ENCODE measurements at places on chromosomes 2 and 18.

- no peak for DNase-seq
These were observed 582 bp downstream of the RIOK3 start for GRCh38 chr18:23453680-23454058.

- DNase-seq = no peak
These were observed 59.5 kb downstream of the TMEM131 start for GRCh38 chr2:97936199-97936598.

GRCh38 chr18:78558948-78559347 is 420.7 kb upstream of the SALL3 start:
- DNase-seq = no peak

DNA sequence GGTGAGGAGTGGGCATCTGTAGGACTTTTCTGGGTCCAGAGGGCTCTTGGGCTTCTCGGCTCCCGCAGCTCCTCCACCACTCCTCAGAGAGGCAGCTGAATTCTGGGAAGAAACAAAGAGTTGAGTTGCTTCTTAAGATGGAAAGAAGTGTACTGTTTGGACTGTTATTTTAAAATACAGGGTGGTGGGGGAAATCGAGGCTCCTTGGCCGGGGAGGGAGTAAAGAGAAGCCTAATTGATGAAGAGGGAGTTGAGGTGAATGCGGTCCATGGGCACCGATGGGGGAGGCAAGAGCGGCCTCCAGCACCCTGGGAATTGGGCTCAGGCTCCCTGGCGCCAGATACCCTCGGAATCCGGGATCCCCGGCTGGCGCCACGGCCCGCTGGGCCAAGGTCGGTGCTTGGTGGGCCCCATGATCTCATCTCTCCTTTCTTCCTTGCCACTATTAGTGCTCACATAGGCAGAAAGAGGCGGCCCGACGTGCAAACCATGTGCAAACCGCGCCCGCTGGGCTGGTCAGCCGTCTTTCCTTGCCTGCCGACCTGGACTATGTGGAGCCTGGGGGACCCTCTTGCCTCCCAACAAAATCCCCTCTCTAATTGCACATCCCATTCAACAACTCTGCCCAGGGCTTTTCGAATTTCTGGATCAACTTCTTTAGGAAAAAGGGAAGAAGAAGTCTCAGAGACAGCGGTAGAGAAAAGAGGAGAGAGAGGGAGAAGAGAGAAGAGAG is 604 bp upstream of the SIX3 start:
- no peak for DNase-seq

- DNase-seq = no peak
These were observed 61.4 kb upstream of the RNF152 start for GRCh38 chr18:61954096-61954746.

DNA sequence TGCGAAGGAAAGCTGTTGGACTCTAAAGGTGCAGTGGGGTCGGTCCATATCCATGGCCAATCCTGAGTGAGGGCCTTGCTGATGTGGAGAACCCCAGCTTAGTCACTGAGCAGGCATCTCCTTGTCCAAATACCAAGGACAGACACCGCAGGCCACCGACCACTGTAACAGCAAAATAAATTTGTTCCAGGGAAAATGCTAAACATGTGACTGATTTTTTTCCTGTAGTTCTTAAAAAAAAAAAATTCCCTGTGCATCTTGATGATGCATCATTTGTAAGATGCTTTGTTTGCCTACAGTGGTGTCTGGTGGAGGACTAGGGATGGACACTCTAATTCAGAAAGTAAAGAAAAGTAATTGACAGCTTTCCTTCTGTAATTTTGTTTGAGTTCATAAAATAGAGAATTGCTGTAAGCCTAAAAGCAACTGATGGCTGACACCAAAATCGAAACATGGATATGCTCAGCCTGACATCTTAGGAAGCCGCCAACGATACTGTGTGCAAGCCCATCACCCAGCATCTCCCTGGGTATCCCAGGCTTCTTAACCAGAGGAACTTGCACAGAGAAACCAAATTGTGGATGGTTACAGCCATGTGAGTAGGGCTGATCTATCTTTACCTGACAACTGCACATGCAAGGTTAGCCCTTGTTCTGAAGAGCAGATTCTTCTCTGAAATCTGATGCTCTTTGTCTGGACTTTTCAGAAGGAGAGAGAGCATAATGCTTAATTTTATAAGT is 188.6 kb downstream of the ARL4C start:
- DNase-seq = no peak

- no peak for DNase-seq
These were observed 53.4 kb downstream of the FHOD3 start for GRCh38 chr18:36350839-36351469.

DNA sequence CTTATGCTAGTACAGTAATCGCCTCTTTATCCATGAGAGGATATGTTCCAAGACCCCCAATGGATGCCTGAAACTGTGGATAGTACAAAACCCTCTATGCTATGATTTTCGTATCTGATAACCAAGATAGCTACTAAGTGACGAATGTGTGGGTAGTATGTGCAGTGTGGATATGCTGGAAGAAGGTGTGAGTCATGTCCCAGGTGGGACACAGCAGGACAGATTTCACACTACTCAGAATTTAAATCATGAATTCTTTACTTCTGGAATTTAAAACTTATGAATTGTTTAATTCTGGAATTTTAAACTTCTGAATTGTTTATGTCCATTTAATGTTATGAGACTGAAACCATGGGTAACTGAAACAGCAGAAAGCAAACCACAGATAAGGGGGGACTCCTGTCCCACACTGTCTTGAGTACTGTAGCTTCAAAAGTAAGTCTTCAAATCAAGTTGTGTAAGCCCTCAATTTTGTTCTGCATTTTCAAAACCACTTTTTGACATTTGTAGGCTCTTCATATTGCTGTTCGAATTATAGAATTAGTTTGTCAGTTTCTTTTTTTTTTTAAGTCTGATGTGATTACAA is 116.0 kb downstream of the LTBP1 start:
- no peak for DNase-seq

- no peak for DNase-seq
These were observed 558.3 kb downstream of the TNS1 start for GRCh38 chr2:217444509-217444908.

DNA sequence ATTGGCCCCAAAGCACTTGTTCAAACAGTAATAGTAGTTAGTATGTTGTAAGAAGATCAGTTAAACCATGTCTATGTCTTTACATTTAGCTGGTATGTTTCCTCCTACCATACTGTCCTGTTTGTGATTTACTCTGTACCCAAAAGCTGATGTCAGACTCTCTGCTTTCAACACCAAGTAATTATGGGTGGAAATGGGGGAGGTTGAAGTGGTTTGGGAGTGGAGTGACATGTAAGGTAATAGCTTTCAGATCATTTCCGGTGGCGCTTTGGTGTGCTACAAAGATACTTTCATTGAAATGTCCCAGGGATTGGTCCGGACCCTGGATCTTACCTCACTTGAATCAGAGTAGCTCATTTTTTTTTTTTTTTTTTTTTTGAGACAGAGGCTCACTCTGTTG is 39.7 kb upstream of the TGIF1 start:
- DNase-seq = no peak

GRCh38 chr2:216700088-216700567 is 4.8 kb upstream of the IGFBP5 start:
- no peak for DNase-seq

- no peak for DNase-seq
These were observed 477.8 kb upstream of the ETAA1 start for GRCh38 chr2:66919286-66919685.

DNA sequence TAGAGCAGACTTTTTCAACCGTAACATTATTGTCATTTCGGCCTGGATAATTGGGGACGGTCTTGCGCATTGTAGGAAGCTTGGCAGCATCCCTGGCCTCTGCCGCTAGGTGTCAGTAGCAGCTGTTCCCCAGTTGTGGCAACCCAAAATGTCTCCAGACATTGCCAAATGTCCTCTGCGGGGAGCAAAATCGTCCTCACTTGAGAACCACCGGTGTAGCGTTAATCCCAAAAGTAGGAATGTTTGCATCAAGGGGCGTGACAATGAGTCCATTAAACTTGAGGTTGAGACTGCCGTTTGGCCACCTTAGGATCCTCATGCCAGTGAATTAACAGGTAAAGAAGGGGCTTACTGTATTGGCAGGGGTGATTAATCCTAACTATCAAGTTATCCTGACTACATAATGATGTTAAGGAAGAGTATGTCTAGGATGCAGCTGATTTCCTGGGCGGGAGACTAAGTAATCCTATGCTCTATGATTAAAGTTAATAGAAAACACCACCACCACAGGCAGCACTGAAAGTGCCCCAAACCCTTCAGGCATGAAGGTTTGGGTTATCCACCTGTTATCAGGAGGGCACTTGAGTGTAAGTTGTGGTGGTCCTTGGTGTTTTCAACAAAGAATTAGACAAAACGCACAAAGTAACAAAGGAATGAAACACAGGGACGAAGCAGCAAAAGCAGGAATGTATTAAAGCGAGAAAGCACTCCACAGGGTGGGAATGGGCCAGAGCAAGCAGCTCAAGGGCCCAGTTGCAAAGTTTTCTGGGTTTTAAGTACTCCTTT is 4.9 kb upstream of the ZC3H8 start:
- DNase-seq = peak; percentile 85

GRCh38 chr2:15298770-15299169 is 262.4 kb downstream of the NBAS start:
- no peak for DNase-seq

- DNase-seq = no peak
These were observed 2.0 kb downstream of the STAT4 start for GRCh38 chr2:191148791-191149190.

DNA sequence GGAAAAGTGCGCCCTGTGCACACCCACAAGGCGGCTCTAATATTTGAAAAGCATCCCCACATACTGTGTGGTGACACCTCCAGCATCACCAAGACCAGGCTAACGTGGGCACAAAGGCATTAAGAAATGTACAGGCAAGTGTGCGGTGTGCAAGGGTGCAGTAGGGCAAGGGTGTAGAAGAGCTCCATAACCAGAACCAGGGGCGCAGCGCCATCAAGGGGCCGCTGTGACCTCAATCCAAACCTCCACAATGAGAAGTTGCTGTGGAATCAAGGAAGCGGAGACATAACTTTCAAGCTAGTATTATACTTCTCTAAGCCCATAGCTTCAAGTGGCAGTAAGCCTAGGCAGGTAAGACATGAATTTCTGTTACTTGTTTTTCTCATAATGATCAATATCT is 13.0 kb downstream of the L3MBTL4 start:
- DNase-seq = no peak

- no peak for DNase-seq
These were observed 1.7 kb downstream of the ROCK2 start for GRCh38 chr2:11342551-11343367.

DNA sequence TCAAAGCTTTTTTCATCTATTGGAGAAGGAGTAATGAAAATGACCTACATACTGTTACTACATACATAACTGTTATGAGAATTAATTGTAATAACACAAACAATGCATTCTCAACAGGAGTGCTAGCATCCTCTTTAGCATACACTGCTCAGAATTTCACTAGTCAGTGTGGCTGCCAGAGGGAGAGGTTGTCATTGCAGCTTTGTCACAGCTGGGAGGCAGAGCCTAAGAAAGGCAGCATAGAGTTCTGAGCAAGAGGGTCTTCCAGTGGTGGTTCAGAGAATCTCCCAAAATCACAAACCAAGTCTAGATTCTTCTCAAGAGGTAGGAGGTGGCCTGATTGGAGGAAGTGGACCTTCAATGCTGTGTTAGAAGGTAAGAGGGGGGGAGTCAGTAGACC is 286.7 kb upstream of the CYRIA start:
- DNase-seq = no peak

- no peak for DNase-seq
These were observed 98.6 kb downstream of the LNPK start for GRCh38 chr2:175903384-175903936.

DNA sequence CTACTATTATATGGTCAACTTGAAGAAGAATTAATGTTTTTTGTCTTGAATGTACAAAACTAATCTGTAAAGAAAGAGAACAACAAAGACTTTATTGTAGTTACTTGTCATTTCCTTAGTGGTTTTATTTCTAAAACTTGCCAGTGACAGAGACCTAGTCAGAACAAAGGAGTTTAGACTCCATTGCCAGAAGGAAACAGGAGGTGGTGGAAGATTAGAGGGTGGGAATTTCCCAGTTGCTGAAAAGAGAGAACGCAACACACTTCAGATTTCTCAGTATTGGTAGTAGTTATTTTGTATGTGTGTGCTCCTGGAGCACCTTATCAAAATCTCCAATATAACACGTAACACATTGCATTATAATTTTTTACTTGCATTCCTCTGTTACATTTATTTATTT is 81.4 kb downstream of the CDCA7 start:
- DNase-seq = no peak

DNA sequence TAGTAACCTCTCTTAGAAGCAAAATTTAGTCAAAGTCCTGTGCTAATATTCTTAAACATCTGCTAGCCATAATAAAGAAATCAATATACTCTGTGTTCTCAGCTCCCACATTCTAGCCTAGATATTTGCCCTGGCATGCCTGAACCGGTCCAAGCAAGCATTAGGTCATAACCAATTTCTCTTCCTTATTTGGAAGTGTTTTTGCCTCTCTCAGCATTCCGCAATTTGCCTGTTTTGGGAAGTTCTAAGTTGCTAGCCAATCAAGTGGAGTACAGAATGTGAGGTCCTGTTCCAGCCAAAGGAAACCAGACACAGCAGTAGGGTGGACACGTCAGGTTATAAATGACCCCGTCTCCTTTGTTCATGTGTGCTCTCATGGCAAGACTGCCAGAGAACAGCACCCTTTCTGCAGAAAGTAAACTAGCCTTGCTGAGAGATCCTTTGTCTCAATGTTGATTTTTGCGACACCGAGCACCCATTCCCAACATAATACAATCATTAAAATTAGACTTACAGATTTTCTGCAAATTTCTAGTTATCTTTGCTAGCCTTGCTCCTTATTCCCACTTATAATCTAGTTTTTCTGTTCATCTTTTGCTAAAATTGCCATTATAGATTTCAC is 13.0 kb upstream of the SULT1C4 start:
- no peak for DNase-seq

DNA sequence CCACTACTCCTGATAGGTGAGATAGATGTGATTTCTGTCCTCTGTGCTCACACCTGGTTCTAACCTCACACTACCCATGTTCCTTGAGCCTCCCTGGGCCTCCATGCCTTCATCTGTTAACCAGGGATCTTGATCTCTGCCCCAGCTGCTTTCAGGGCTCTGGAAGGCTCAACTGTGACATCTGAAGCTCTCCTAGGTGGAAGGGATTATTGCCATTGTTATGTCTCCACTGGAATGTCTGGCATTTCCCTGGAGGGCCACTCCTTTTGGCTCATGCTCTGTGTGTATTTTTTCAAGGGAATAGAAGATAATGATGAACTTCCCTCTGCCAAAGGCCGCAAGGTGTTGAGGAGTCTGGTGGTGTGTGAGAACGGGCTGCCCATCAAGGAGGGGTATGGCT is 41.2 kb downstream of the PCARE start:
- no peak for DNase-seq

GRCh38 chr18:47253101-47253654 is 1.7 kb upstream of the SKOR2 start:
- no peak for DNase-seq

DNA sequence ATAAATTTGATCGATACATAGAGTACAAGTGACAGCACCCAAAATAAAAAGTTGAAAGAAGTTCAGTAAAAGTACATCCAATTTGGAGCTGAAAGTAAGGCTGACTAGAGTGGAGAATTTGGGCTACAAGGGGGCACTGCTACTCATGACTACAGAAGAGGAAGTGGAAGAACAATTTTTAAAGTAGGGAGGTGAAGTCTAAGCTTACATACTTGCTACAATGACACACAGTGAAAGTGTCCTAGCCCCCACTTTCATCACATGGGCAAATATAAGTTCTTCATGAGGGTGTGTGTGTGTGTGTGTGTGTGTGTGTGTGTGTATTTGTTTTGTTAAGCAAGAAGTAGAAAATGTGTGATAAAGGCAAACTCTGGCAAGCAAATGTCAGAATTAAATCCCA is 45.7 kb downstream of the MAP3K2 start:
- no peak for DNase-seq

Measured in activated T-cell treated with anti-CD3 and anti-CD28 coated beads, Interleukin-2, amount 50 U/mL, for 1 hour (primary cell).